ENCODE measurements at places on chromosomes 3 and 15. TPM values are rescaled to one million over a fixed set of nuclear protein-coding genes. Genes with fewer than 3 reads are reported as not detected.
A peak's percentile ranks its signal among the peaks of the same experiment; 100 is the strongest.

DNA sequence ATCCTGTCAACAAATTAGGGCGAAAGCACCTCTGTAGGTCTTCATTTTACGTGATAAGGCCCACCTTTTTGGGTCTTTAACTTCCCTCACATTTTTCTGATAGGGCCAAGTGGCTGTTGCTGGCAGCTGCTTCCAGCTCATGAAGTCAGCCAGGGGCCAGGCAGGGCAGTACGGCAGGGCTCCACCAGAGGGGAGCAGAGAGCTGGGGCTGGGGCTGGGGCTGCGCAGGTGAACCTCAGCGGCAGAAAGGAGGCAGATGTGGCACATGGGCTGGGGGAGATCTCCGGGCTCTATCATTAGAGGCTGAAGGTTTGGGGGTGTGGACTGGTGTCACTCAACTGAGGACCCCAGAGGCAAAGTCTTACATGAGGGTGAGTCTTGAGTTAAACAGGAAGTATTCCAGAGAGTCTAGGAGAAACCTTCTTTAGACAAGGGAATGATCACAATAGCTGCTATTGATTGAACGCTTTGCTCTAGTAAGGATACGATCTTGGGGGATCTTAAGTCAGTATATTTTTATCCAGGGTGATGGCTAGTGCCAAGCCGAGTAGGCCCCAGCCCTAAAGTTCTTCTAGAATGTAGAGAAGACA lies 62.8 kb upstream of the MEX3B start:
- DNase-seq, result no peak

DNA sequence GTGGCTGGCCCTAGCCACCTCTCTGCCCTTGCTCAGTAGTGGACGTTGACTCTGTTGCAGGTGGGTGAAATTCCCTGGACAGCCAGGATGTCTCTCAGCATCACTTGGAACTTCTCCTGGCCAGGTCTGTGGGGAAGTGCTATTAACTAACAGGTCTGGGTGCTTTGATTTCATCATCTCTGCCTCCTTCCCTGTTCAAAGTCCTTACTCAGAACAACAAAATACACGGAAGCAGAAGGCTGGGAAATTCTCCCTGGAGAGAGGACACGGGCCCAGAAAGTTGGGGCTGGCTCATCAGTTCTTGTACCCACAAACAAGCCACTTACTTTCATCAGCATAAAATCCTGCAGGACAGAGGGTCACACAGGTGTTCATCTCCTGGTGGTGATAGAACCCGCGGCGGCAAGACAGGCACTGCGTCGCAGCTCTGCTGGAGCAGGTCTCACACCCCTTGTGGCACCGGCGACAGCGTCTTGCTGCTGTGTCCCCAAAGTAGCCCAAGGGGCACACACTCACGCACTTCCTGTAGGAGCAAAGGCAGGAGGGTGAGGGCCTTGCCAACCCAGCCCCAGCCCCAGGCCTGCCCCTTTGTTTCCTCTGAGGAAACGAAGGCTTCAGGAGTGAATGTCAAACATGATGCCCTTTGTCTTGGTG lies 29.6 kb upstream of the SNRPA1 start:
- DNase-seq, result no peak

Gene CDHR4
- not detected for total RNA-seq

DNA sequence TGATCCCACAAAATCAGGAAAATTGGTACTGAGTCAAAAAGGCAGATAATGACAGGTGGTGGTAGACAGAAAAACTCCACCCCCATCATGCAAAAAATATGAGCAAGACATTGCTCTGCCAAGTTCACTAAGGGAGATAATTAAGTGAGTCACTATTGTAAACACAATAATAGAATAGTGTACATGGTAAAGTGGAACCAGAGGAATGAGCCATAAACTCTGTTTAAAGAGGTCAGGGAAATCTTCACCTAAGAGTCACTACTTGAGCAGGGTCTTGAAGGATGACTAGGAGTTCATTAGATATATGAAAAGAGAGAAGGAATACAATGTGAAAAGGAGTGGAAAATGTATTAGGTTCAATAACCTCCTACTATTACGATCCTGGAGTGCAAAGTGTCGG lies 213.4 kb upstream of the PEX5L start:
- DNase-seq, result no peak

DNA sequence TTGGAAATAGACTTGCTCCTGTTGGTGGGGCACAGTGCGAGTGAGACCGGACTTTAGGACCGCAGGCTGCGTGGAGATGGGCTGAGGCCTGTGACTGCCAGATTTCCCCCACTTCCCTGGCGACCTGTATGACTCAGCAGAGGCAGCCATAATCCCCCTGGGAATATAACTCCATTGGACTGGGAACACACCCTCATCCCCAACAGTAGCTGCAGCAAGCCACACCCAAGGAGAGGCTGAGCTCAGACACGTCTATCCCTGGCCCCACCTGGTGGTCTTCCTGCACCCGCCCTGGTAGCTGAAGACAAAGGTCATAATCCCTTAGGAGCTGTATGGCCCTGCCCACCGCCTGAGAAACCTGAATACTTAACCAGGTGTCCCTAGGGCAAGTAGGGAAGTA lies 42.6 kb downstream of the DZIP1L start:
- DNase-seq, result no peak

Gene PCOLCE2
- total RNA-seq, result 0.62 TPM

DNA sequence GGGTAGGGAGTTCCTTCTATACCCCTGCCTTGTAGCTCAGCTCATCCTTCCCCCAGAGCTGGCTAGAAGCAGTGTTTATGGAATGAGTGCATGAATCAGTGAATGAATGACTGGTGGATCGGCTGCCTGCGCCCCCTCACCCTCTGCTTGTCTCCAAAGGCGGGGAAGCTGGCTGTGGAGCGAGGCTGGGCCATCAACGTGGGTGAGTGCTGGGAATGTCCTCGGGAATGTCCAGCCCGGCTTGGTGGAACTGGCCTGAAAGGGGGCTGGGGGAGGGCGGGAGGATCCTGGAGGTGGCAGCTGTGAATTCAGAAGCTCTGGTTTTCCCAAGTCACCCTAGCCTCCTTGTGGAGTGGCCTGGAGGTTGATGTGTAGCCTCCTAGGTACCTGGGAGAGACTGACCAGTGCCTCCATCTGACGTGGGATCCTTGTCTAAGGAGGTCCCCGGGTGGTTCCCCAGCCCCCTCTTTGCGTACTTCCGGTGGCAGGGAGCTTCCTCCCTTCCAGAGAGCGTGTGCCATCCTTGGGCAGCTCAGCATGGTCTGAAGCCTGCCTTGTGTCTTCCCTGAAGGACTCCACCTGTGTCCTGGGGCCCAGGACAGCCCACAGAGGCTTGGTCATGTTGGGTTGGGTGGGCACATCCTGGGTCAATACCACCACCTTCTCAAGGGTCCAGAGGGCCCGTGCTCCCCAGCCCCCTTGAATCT lies 18.4 kb downstream of the HDAC11 start:
- no peak for DNase-seq

Gene COL8A1
- total RNA-seq, result 22.4 TPM

Gene EHHADH
- total RNA-seq, result 3.8 TPM

DNA sequence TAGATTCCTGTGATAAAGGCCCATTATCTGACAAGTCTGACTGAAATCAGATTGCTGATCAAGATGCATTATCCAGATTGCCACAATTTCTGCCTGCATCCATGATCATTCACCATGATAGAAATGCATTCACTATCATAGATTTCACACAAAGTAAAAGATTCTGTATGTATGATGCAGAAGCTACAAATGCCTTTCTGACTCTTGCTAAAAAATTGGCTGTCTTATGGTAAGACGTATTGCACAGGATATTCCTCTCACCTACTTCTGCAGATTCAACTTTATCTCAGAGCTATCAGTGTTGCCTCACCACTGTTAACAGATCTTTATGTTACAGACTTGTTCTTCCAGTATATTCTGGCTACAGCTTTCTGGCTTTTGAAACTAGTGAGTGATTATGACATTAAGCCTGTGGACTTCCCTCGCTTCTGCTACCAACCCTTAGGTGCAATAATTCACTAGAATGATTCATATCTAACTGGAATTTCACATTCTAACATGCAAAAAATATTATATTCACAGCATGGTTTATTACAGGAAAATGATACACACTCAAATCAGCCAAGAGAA lies 955.3 kb downstream of the EPHA3 start:
- DNase-seq, result no peak

- peak; percentile 66 for DNase-seq
Observed at GRCh38 chr15:60390871-60391501, 6.8 kb downstream of the ANXA2 start.

Gene TF
- total RNA-seq, result 26.7 TPM

- no peak for DNase-seq
Observed at GRCh38 chr15:32786906-32787305, 69.1 kb downstream of the GREM1 start.

DNA sequence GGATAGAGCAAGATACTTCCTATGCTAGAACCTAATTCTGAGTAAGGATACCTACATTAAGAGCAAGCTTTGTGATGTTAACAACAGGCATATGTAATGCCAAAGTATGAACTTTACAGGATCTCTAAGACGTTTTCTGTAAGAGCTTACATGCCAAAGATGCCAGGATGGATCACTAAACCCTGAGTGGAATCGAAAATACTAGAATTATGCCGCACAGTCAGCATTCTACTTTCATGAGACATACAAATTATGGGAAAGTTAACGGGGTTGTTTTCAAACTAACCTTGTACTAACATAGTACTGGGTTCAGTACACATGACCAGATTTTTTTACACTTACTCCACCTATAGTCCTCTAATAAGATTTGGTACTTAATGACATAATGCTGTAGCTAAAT lies 55.1 kb downstream of the AAGAB start:
- DNase-seq, result no peak

DNA sequence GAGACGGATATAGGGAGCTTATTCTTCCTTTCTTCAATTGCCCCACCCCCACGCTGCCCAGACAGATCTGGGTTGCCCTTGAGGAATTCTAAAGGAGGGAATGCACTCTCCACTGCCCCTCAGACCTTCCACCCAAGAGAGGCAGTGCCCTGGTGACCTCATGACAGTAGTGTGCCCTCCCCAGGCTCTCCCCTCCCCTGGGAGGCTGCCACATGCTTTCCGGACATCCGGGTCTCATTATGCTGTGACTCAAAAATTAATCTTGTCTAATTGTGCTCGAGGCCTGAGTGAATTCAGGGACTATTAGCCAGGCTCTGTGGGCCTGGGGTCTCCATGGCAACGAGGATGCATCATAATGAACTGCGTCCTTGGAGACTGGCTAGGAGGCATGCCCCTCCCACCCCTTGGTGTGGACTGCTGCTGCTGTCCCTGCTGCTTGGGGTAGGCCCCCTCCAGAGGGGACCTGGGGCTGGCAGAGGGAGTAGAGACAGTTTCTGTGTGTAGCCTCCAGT lies 20.8 kb downstream of the CORO2B start:
- peak; percentile 62 for DNase-seq

DNA sequence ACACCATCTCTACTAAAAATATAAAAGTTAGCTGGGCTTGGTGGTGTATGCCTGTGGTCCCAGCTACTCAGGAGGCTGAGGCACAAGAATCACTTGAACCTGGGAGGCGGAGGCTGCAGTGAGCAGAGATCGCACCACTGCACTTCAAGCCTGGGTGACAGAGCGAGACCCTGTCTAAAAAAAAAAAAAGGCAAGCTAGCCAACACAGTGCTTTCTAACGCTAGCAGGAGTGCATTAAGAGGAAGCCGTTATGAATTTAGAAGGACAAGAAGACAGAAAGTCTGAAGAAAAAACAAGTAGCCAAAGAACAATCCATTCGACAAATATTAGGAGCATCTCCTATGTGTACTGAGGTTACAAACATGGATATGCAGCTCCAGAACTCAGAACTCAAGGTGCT lies 28.6 kb downstream of the BHLHE40 start:
- DNase-seq, result no peak

- DNase-seq, result no peak
Observed at GRCh38 chr3:5510300-5510699, 322.8 kb downstream of the EDEM1 start.

Gene GPR27
- total RNA-seq, result 5.1 TPM

Gene LRRN1
- 48.5 TPM for total RNA-seq

Gene FMN1
- total RNA-seq, result 5.3 TPM

- peak; percentile 89 for DNase-seq
Observed at GRCh38 chr3:30768703-30769550, 125.5 kb downstream of the GADL1 start.

Gene BLM
- total RNA-seq, result 7.3 TPM

Gene AMIGO3
- total RNA-seq, result 2.8 TPM

GRCh38 chr15:49238342-49238741 lies 68.3 kb downstream of the GALK2 start:
- peak; percentile 88 for DNase-seq

GRCh38 chr15:63372753-63373152 lies 8.9 kb downstream of the CA12 start:
- DNase-seq, result no peak

GRCh38 chr3:103388214-103388613 lies 953.4 kb downstream of the ZPLD1 start:
- DNase-seq, result no peak

Gene ITIH4
- total RNA-seq, result 10.1 TPM

GRCh38 chr3:118641608-118642007 lies 393.0 kb downstream of the IGSF11 start:
- peak; percentile 66 for DNase-seq

- DNase-seq, result no peak
Observed at GRCh38 chr15:67199881-67200763, 54.3 kb downstream of the AAGAB start.

- DNase-seq, result no peak
Observed at GRCh38 chr15:64070965-64071851, 22.4 kb downstream of the CIAO2A start.

Gene ALAS1
- 40.7 TPM for total RNA-seq

GRCh38 chr3:14430706-14431451 lies 28.5 kb downstream of the SLC6A6 start:
- no peak for DNase-seq

Gene C3orf49
- total RNA-seq, result not detected

- DNase-seq, result no peak
Observed at GRCh38 chr3:127483902-127484591, 106.5 kb downstream of the TPRA1 start.
